Karpas-422 (cell line): ENCODE measurements at places on chromosomes 1 and 21. TPM values are rescaled to one million over a fixed set of nuclear protein-coding genes. Genes with fewer than 3 reads are reported as not detected.

GRCh38 chr1:15406614-15407559 lies 2.8 kb upstream of the EFHD2 start:
- no peak overlapping the region for H3K4me3 ChIP-seq
- no peaks in the 10 kb centered on the region for H3K36me3 ChIP-seq
- H3K27me3 ChIP-seq = no peaks in the 10 kb centered on the region
- H3K27ac ChIP-seq = no peak overlapping the region
- H3K4me1 ChIP-seq = peaks cover 26% of the 10 kb centered on the region

DNA sequence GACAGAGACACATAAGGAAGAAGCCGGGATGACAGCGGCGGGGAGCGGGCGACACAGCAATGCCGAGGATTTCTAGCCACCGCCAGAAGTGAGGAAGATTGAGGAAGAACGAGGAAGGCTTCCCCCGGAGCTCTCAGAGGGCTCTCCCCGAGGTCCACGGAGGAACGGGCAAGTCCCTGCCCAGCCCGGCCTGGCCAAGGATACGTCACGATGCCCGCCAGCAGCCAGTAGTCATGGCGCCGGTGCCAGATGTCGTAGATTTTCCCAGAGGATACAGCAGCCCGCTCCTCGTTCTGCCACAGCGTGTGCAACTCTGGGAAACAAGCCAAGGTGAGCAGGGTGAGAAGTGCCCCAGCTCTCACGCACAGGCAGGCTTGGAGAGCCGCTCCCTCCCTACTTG lies 65.9 kb downstream of the KCNAB2 start:
- H3K4me3 ChIP-seq = no peak overlapping the region
- H3K27me3 ChIP-seq = no peaks in the 10 kb centered on the region
- no peaks in the 10 kb centered on the region for H3K4me1 ChIP-seq
- no peak overlapping the region for H3K27ac ChIP-seq
- no peak for DNase-seq
- no peaks in the 10 kb centered on the region for H3K36me3 ChIP-seq

- H3K4me1 ChIP-seq = no peaks in the 10 kb centered on the region
- H3K36me3 ChIP-seq = no peaks in the 10 kb centered on the region
- DNase-seq = no peak
Measured at GRCh38 chr1:91171898-91172297, 150.1 kb upstream of the ZNF644 start.

DNA sequence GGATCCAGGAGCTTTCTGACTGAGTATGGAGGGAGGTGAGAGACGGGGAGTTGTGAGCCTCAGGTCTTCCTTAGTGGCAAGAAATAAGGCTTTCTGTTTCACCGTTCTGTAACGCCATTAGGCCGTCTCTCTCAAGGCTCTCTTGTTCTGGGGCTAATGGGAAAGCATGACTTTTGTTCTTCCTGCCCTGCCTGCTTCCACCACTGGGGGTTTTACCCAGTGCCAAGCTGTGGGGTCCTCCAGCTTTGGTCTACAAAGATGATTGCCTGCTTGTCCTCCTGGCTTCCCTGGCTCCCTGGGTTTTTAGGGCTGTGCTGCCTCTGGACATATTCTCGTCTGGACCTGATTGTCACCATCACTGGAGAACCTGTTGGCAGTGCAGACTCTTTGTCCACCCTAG lies 74.8 kb upstream of the TINAGL1 start:
- H3K27me3 ChIP-seq = no peaks in the 10 kb centered on the region
- H3K4me1 ChIP-seq = no peaks in the 10 kb centered on the region
- H3K4me3 ChIP-seq = no peak overlapping the region
- H3K36me3 ChIP-seq = no peaks in the 10 kb centered on the region
- H3K27ac ChIP-seq = no peak overlapping the region

- H3K36me3 ChIP-seq = no peaks in the 10 kb centered on the region
- no peaks in the 10 kb centered on the region for H3K27me3 ChIP-seq
- no peak overlapping the region for H3K27ac ChIP-seq
- H3K4me1 ChIP-seq = no peaks in the 10 kb centered on the region
- DNase-seq = no peak
Measured at GRCh38 chr1:186658999-186659398, 21.2 kb downstream of the PTGS2 start.

DNA sequence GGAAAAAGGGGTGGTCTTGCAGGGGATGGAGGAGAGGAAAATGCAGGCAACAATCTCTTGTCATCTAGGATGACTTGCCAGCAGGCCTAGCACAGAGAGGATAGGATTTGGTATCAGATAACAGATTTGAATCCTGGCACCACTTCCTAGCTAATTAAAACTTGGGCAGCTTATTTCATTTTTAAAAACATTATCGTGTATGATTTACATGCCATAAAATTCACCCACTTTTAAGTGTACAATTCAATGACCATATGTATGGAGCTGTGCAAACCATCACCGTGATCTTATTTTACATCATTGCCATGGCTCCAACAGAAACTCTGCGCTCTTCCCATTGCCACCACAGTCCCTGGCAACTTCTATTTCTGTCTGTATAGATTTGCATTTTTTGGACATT lies 6.9 kb downstream of the PYCR2 start:
- H3K4me3 ChIP-seq = no peak overlapping the region
- no peak overlapping the region for H3K27ac ChIP-seq
- no peaks in the 10 kb centered on the region for H3K27me3 ChIP-seq
- H3K4me1 ChIP-seq = peaks cover 3% of the 10 kb centered on the region
- 0 out of 2 replicates have a peak, but pooled peaks cover 6% of the 10 kb centered on the region for H3K36me3 ChIP-seq

- H3K27ac ChIP-seq = no peak overlapping the region
- no peaks in the 10 kb centered on the region for H3K4me1 ChIP-seq
- no peaks in the 10 kb centered on the region for H3K27me3 ChIP-seq
- H3K4me3 ChIP-seq = no peak overlapping the region
Measured at GRCh38 chr1:59976194-59977074, 49.9 kb upstream of the CYP2J2 start.

DNA sequence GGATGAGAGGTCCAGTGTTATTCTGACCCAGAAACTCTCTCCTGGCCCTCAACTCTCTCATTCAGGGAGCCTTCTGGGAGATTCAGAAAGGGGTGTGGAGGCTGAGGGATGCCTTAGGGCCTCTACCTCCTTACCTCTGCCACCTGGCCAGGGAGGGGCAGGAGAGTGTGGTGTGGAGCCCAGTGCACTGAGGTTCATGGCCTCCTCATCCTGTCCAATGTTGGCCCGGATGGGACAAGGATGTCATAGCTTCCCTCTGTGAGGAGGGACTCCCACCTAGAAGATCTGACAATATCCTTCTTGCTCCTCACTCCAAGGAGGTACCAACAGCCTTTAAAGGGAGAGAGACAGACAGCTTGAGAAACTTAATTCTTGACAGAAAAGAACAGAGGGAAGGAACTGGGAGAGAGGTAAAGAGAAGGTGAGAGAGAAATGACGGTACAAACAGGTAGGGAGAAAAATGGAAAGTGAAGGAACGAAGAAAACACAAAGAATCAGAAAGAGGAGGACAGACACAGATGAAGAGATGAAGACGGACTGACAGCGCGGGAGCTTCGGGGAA lies 779 bp downstream of the BEND5 start:
- no peaks in the 10 kb centered on the region for H3K27me3 ChIP-seq
- no peak for DNase-seq
- H3K4me1 ChIP-seq = no peaks in the 10 kb centered on the region

DNA sequence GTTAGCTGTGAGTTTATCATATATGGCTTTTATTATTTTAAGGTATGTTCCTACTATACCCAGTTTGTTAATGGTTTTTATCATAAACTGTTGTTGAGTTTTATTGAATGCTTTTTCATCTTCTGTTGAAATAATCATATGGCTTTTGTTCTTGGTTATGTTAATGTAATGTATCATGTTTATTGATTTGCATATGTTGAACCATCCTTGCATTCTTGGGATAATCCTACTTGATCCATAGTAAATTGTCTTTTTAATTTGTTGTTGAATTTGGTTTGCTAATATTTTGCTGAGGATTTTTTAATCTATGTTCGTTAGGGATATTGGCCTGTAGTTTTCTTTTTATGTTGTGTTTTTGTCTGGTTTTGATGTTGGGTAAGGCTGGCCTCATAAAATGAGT lies 185.6 kb downstream of the PAPPA2 start:
- H3K4me3 ChIP-seq = no peak overlapping the region
- H3K4me1 ChIP-seq = no peaks in the 10 kb centered on the region
- no peaks in the 10 kb centered on the region for H3K27me3 ChIP-seq
- no peak for DNase-seq
- H3K36me3 ChIP-seq = no peaks in the 10 kb centered on the region

DNA sequence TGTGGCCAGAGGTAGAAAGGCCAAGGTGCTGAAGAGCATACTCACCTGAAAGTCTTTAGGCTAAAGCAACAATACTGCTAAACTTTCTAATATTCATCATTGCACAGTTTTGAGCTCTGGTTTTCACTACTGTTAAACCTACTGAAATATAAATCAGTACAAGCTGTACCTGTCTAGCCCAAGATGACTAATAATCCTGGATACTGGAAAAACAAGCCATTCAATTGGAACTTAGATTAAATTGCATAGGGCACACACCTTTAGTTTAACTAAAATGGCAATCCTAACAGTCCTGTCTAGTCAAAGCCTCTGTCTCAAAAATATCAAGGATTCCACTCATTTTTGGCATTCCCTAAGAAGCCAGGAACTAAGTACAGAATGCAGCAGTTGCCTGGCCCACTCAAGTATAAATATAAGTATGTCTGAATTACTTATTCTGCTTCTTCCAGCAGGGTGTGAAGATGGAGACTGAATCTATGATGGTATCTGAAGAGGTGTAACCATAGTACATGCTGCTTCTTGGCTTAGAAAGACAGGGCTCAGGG lies 3.1 kb downstream of the CHML start:
- no peak overlapping the region for H3K27ac ChIP-seq
- H3K27me3 ChIP-seq = no peaks in the 10 kb centered on the region
- H3K36me3 ChIP-seq = peaks cover 3% of the 10 kb centered on the region; the same call in 1 of the 2 replicates
- peaks cover 35% of the 10 kb centered on the region for H3K4me1 ChIP-seq

GRCh38 chr1:19920132-19920710 lies 3.2 kb downstream of the PLA2G2E start:
- DNase-seq = no peak
- no peaks in the 10 kb centered on the region for H3K36me3 ChIP-seq
- no peaks in the 10 kb centered on the region for H3K27me3 ChIP-seq
- no peak overlapping the region for H3K27ac ChIP-seq
- no peaks in the 10 kb centered on the region for H3K4me1 ChIP-seq
- no peak overlapping the region for H3K4me3 ChIP-seq

DNA sequence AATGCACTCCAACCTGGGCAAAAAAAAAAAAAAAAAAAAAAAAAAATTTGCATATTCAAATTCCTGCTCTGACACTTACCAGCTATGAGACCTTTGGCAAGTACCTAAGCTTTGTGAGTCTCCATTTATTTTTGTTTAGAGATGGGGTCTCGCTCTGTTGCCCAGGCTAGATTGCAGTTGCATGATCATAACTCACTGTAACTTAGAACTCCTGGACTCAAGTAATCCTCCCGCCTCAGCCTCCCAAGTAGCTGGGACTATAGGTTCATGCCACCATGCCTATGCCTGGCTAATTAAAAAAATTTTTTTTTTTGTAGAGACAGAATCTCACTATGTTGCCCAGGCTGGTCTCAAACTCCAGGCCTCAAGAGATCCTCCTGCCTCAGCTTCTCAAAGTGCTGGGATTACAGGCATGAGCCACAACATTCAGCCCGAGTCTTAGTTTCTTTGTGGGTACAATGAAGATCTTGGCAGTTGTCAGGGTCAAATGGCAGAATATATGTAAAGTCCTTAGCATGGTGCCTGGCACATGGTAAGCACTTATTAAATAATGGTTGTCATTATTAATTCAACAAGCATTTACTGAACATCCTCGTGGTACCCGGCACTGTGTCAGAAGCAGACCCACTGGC lies 53.5 kb upstream of the TENT5B start:
- no peak overlapping the region for H3K27ac ChIP-seq
- no peaks in the 10 kb centered on the region for H3K27me3 ChIP-seq
- no peaks in the 10 kb centered on the region for H3K4me1 ChIP-seq
- DNase-seq = peak; percentile 59
- H3K36me3 ChIP-seq = no peaks in the 10 kb centered on the region

DNA sequence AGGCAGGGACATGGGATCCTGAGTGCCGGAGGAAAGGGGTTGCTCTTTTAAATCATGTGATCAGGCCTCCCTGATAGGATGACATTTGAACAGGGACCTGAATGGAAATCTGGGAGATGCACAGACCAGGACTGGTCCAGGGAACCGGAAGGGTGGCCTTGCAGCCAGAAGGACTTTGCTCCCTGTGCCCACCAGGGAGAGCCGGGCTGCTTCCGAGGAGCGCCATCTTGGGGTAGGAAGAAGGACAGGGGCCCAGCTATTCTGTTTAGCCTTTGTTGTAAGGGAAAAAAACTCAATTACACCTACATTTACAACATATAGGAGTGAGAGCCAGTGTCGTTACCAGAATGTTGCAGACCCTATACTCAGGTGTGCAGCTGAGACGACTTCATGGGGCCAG lies 5.5 kb downstream of the KLHDC7A start:
- H3K27me3 ChIP-seq = no peaks in the 10 kb centered on the region
- no peak overlapping the region for H3K4me3 ChIP-seq
- H3K4me1 ChIP-seq = no peaks in the 10 kb centered on the region
- no peaks in the 10 kb centered on the region for H3K36me3 ChIP-seq
- DNase-seq = peak; percentile 46

DNA sequence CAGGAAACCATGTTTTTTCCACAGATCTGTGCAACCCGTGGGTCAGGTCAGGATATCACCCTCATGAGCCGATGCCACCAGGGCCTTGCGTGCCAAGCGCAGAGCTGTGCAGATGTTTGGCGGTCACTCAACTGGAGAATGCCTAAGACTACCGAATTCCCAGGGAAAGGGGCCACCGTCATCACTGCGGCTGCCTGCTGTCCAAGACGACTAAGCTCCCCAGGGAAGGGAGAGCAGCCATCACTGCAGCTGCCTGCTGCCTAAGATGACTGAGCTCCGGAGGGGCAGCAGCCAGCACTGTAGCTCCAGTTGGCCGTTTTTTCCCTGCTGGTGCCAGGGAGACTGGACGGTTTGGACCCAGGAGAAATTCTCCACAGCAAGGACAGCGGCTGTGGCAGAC lies 31.1 kb downstream of the AKT3 start:
- H3K36me3 ChIP-seq = no peaks in the 10 kb centered on the region
- H3K27ac ChIP-seq = no peak overlapping the region
- DNase-seq = no peak
- H3K4me1 ChIP-seq = no peaks in the 10 kb centered on the region
- H3K4me3 ChIP-seq = no peak overlapping the region

- H3K36me3 ChIP-seq = no peaks in the 10 kb centered on the region
- H3K27ac ChIP-seq = no peak overlapping the region
- H3K27me3 ChIP-seq = no peaks in the 10 kb centered on the region
- H3K4me3 ChIP-seq = no peak overlapping the region
- no peaks in the 10 kb centered on the region for H3K4me1 ChIP-seq
Measured at GRCh38 chr1:205916541-205916940, 26.7 kb downstream of the SLC26A9 start.

Gene CCDC185
- not detected in 2 replicates for total RNA-seq

Gene CYP4B1
- not detected in 2 replicates for total RNA-seq

Gene CTSK
- total RNA-seq = 3.7 and 6.5 TPM in 2 replicates

Gene MYBPH
- 52.4 and 62.2 TPM in 2 replicates for total RNA-seq

Gene FAM72D
- total RNA-seq = 9.5 and 18.6 TPM in 2 replicates

Gene TLR5
- not detected in 2 replicates for total RNA-seq

Gene POU2F1
- total RNA-seq = 17.2 and 43.2 TPM in 2 replicates

Gene RNASEL
- total RNA-seq = 11.8 and 17.3 TPM in 2 replicates

Gene HUNK
- not detected in 2 replicates for total RNA-seq

Gene TIE1
- not detected in 2 replicates for total RNA-seq

Gene DCST1
- not detected in 2 replicates for total RNA-seq
